ENCODE measurements at places on chromosomes 3 and 15.

- DNase-seq: no peak
Measured at GRCh38 chr15:35481064-35481463, 64.9 kb downstream of the DPH6 start.

GRCh38 chr3:50657407-50657806 is 17.3 kb upstream of the DOCK3 start:
- DNase-seq: no peak

GRCh38 chr3:162269636-162270458 is 773.2 kb downstream of the OTOL1 start:
- DNase-seq: no peak

DNA sequence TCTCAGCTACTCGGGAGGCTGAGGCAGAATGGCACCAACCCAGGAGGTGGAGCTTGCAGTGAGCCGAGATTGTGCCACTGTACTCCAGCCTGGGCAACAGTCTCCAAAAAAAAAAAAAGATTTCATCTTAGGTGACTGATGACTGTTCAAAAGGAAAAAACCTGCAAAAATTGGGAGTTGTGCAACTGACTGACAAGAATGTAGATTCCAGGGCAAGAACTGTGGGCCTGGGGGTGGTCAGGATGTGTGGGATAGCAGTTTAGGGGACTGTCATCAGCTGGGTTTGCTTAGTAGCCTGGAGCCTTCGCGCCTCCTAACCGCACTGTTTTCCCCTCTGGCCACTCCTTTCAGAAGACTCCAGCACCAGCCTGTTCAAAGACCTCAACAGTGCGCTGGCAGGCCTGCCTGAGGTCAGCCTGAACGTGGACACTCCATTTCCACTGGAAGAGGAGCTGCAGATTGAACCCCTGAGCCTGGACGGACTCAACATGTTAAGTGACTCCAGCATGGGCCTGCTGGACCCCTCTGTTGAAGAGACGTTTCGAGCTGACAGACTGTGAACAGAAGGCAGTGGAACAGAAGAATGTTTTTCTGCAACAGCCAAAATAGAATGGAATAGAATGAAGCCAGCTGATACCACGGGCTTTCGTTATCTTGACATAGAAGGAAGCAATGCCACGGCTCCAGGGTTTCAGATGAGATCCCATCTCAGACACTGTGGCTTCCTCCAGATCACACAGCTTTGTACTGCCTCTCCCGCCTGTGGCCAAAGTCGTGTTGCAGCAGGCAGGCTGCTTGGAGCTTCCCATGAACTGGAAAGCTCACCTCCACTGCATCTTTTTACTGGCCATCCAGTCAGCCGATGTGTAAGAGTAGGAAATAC is 75.3 kb upstream of the BLM start:
- DNase-seq: no peak

DNA sequence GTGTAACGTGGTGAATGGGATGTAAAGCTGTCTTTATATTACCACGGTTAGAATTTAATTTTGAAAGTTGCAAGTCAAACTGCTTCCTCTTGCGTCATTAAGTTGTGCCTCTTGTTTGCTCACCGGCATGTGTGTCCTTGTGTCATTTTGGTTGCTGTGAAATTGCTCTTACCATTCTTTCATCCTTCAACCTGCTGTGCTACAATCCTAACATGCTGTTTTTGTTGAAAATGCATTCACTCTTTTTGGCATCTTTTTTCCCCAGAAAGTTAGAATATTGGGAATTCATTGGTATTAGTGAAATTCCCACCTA is 164.7 kb downstream of the PGPEP1L start:
- DNase-seq: no peak

DNA sequence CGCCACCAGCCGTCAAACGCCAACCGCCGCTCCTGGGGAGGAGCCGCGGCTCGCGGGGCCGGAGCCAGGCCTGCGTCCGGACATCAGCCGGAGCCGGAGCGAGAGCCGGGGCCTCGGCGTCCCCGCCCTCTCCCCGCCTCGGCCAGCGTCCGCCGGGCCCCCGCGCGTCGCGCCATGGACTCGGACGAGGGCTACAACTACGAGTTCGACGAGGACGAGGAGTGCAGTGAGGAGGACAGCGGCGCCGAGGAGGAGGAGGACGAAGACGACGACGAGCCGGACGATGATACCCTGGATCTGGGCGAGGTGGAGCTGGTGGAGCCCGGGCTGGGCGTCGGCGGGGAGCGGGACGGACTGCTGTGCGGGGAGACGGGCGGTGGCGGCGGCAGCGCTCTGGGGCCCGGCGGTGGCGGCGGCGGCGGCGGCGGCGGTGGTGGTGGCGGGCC is 359 bp downstream of the ARIH1 start:
- DNase-seq: no peak

DNA sequence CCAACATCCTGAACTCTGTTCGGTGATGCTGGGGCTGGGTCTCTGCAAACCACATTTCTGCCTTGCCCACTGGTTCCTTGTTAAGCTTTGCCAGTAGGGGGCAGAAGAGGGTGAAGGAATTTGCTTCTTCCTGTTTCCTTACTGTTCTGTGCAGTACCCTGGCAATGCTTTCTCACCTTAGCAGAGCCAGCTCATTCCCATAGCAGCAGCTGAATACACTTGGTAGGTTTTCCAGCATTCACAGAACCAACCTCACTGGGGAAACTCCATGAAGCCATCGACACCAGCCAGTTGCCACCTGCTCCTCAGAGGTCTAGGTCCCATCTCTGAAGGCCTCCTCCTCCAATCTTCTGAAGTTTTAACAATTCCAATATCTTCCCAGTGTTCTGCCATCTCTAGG is 308.4 kb downstream of the PDCD6IP start:
- no peak for DNase-seq

GRCh38 chr3:11155341-11156025 is 1.2 kb downstream of the HRH1 start:
- peak; percentile 8 for DNase-seq

DNA sequence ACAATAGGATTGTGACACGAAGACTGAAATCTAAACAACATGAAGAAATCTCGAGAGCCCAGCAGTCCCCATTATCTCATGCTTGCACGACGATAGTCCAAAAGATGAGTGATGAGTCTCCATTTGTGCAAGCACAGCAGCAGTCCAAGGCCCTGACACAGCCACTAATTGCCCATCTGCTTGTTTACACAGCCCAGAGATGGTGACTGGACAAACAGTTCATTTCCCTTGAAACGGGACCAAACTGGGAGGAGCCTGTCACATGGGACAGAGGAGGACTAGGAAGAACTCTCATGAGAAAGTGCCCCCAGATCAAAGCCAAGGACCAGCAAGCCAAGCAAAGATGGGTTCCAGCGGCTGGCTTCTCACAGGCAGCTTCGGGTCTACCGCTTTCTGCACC is 121.0 kb downstream of the GREM1 start:
- DNase-seq: no peak

GRCh38 chr15:68439506-68439905 is 7.5 kb upstream of the ITGA11 start:
- no peak for DNase-seq

DNA sequence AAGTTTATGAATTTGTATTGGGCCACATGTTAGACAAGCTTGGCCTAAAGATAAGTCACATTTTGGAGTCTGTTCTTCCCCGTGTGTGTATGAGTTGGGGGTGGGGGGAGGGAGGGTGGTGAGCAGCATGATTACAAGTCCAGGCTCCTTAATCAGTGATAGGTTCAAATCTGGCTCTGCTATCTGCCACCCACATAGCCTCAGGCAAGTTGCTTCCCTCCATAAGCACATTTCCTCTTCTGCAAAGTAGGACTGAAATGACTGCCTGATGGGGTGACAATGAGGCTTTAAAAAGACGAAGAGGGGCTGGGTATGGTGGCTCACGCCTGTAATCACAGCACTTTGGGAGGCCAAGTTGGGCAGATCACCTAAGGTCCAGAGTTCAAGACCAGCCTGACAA is 1.1 kb upstream of the SPATA12 start:
- DNase-seq: no peak

DNA sequence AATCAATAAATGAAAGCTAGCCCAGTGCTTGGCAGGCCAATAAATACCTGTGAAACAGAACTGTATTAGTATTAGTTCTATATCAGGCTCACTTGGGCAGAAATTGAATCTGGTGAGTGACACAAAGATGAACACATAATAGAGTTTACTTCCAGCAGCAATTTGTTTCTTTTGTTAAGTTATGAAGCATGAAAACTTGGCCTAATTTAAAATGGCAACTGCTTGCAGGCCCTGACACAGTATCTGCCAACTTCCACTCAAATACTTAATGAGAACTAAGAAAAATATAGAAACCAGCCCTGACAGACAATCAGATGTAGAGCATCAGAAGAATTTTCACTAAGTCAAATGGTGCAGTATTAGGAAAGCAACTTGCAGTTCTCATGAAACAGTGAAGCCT is 37.6 kb upstream of the LRIG1 start:
- no peak for DNase-seq

GRCh38 chr3:147836330-147836729 is 427.2 kb downstream of the ZIC1 start:
- DNase-seq: no peak

DNA sequence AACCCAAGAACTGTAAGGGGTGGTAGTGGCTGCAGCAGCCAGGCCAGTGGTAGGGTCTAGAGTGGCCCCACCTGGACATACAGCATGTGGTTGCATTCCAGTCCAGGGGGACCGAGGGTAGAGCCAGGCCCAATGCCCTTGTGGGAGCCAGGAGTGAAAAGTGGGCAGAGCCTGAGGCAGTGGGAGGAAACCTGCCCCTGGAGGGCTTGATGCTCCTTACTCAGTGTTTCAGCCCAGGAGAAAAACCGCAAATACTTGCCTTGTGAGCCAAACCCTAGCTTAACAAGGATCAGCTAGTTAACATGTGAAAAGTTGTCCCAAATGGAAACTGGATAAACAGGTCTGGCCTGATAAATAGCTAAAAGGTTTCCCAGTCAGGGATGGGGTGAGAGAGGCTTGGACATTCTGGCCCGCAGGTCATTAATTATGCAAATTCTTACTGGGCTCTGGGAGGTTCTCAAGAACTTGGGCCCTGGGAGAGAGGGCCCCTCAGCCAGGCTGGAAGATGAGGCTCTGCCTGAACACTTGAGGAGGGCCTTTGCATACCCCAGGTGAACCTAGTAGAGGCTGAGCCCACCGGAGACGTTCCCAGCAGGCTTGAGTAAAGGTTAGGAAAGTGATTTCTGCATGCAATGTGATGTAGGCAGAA is 222.1 kb downstream of the THSD4 start:
- DNase-seq: no peak

GRCh38 chr3:16821053-16821452 is 63.7 kb upstream of the PLCL2 start:
- DNase-seq: no peak

GRCh38 chr3:172844428-172844827 is 93.9 kb downstream of the ECT2 start:
- no peak for DNase-seq

- DNase-seq: no peak
Measured at GRCh38 chr15:96326328-96327154, 4.0 kb upstream of the NR2F2 start.

GRCh38 chr3:22606461-22606860 is 596.7 kb upstream of the UBE2E2 start:
- DNase-seq: no peak

GRCh38 chr3:171176244-171176933 is 149.9 kb upstream of the SLC2A2 start:
- no peak for DNase-seq

DNA sequence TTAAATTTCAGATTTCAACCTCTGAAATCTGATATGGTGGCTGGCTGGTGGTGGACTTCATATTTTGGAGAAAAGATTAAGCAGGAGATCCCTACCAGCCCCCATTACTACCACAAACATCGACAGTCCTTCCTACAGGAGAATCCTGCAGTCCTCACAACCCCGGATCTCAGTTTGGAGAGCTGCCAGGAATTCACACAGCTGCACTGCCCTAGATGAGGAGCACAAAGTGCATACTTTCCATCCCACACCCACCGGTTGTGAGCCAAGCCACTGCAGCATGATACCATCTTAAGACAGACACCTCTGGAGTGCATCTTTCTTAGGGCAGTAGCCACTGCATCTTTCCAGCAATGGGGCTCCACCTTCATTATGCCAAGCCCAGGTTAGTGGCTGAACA is 185.5 kb upstream of the GPR149 start:
- no peak for DNase-seq

DNA sequence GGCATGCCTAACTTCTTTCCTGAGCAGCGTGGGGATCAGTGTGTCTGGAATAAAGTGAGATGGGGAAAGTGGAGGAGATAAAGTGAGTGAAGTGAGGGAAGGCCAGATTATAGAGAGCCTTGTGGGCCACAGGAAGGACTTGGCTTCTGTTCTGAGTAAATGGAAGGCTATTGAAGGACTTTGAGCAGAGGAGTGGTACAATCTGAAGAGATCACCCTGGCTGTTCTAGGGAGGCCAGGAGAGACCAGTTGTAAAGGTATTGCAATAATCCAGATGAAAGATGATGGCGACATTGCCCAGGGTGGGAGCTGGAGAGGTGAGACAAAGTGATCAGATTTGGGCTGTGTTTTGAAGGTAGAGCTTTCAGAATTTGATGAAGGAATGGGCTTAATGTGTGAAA is 46.8 kb upstream of the NEO1 start:
- DNase-seq: no peak

GRCh38 chr15:61748529-61748928 is 311.7 kb downstream of the VPS13C start:
- DNase-seq: no peak

GRCh38 chr15:73950479-73950830 is 24.2 kb downstream of the LOXL1 start:
- DNase-seq: no peak

DNA sequence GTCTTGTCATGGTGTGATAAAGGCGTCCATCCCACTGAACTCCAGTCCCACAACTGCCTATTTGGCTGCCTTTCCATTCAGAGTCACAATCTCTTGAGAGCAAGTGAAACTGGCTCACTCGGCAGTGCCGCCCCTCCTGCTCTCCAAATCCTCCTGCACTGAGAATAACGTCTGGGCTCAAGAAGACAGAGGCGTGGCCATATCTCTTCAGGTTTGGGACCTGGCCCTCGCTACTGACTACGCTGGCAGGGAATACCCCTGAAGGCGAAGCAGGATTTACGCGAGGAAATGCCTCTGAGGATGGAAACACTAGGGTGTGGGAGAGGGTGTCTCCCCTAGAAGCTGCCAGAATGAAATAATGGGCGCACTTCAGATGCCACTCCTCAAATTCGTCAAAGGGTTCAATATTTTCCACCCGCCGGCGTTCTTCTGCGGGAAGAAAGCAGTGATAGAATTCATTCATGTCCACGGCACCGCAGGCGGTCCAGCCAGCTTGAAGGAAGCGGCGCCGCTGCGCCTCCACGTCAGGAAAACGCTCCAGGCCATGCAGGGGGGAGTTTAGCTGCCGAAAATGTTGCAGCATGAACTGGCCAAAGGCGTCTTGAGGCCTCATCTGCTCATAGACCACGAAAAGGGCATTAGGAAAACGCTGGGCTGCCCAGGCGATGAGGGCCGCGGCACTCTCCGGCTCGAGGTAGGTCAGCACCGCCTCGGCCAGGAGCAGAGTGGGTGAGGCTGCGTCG is 985 bp downstream of the LCMT2 start:
- DNase-seq: no peak

DNA sequence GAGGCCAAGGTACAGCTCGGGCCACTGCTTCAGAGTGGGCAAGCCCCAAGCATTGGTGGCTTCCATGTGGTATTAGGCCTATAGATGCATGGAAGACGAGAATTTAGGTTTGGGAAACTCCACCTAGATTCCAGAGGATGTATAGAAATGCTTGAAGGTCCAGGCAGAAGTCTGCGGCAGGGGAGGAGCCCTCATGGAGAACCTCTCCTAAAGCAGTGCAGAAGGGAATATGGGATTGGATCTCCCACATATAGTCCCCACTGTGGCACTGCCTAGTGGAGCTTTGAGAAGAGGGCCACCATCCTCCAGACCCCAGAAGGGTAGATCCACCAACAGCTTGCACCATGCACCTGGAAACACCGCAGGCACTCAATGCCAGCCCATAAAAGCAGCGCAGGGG is 48.1 kb upstream of the XXYLT1 start:
- DNase-seq: no peak

- no peak for DNase-seq
Measured at GRCh38 chr3:130645261-130645660, 101.4 kb downstream of the PIK3R4 start.
